ENCODE measurements at places on chromosomes 12 and 14. TPM values are rescaled to one million over a fixed set of nuclear protein-coding genes. Genes with fewer than 3 reads are reported as not detected.

GRCh38 chr12:100146252-100146651, 3.6 kb upstream of the BLTP3B start:
- DNase-seq = no peak

DNA sequence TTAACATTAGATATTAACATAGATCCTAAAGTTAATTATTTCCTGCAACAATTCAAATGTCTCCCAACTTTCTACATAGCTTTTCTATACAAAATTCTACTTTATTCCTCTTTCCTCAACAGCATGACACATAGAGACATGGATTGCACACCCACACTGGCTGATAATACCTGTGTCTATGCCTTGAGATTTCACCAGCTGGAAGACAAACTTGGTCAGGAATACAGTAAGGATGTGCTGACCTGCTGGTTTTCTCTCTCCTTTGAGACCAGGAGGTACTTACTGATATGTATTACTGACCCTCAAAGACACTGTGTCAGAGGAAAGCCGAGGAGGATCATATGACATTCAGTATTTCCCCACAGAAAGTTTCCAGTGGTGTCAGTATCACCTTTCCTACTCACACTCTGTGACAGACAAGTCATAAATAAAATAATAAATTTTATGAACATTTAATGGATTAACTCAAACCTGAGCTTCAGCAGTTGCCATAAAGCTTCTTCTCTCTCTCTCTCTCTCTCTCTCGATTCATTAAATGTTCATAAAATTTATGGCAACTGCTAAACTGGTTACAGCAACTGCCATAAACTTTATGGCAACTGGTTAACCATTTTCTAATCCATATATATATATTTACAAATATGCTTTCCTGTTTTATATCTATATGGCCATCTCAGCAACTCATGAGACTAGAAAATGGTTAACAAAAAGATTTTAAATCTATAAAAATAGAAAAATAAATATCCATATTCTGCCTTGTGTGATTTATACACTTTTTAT, 22.7 kb downstream of the EIF2S3B start:
- no peak for DNase-seq

The LYZ gene
- total RNA-seq = 0.34 TPM

DNA sequence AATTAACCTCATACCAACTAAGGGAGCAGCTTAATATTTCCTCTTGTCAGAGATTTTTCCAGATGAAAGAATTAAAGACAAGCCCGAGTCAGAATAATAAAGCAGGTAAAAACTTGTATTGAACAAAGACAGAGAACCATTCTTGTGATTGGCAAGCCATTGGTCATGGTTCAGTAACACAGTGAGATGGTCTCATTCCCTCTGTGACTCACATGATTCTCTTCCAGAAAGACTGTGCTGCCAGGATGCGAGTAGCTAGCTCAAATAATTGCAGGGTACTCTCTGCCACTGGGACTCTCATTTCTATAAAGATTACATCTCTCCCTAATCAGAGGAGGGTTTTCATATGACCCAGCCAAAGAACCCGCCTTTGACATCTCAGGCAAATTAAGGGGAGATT, 179.4 kb downstream of the PHLDA1 start:
- DNase-seq = no peak

The DPPA3 gene
- 1.2 TPM for total RNA-seq

DNA sequence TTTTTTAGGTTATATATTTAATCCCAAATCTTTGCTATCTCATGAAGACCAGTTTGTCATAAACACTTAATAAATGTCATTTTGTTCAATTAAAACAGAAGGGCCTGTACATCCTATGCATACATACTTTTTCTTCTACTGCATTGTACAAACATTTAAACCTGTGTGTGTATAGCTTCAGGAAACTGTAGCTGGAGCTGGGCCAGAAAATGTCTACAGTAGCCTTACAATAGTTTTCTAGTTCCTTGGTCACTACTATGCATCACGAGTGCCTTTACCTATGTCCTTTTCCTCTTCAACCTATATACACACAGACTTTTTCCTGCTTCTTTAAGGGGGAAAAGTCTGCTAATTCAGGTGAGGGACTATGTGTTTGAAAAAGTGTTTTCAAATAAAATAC, 302.8 kb downstream of the PAWR start:
- DNase-seq = no peak

DNA sequence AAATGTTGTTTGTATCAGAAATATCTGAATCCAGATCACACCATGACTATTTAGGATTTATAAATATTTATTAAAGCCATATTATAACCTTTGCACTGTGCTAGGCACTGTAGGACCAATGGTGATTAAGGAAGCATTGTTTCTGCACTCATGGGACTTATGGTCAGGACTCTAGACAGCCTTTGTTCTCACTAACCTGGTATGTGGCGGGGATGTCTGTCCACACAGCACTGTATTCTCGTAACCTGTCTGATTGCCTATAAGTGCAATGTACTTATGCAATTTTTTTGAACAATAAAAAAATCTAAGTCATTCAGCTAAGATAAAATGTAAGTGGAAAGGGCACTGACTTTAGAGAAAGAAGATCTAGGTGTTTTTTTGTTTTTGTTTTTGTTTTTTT, 6.7 kb upstream of the SSPN start:
- DNase-seq = no peak
